ENCODE measurements at places on chromosomes 12 and 14.

GRCh38 chr14:99944241-99944651 lies 121.0 kb upstream of the EVL start:
- no peak for DNase-seq

DNA sequence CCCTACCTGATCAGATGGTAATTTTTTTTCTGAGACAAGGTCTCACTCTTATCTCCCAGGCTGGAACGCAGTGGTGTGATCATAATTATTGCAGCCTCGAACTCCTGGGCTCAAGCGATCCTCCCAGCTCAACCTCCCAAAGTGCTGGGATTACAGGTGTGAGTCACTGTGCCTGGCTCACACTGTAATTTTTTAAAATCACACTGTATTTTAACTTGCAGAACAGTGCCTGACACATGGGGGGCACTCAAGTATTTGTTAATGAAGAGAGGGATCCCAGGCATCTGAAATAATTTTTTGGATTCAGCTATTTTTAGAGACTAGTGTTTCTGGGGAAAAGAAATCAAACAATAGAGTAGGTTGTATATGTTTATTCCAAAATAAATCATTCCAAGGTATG lies 21.7 kb downstream of the LIMA1 start:
- DNase-seq: no peak

GRCh38 chr14:20564501-20564997 lies 3.7 kb upstream of the RNASE9 start:
- DNase-seq: no peak

DNA sequence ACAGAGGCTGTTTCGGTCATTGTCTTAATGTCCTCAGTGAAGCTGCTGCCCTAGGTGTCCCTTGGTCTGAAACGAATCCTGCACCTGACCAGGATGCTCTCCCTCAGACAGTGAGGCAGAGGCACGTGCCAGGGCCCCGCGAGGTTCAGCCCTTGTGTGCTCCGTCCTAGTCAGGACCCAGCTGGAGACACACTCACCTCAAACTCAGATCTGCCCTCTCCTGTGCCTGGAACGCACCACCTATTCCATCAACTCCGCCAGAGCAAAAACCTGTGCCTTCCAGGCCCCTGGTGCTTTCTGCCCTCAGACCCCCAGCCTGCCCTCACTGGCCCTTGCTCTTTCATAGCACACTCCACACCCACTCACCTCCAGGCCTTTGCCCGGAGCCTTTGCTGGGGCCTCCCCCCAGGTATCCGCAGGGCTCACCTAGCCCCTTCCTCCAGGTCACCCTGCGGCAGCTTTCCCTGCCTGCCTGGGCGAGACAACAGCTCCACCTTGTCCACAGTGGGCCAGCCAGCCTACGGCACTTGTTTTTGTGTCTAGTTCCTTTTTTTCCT lies 150.6 kb downstream of the BCL11B start:
- no peak for DNase-seq

GRCh38 chr14:89399594-89400068 lies 17.4 kb downstream of the FOXN3 start:
- no peak for DNase-seq

- no peak for DNase-seq
Observed at GRCh38 chr14:52871606-52872005, 79.2 kb downstream of the FERMT2 start.

GRCh38 chr12:90858252-90858651 lies 96.7 kb downstream of the CCER1 start:
- no peak for DNase-seq

DNA sequence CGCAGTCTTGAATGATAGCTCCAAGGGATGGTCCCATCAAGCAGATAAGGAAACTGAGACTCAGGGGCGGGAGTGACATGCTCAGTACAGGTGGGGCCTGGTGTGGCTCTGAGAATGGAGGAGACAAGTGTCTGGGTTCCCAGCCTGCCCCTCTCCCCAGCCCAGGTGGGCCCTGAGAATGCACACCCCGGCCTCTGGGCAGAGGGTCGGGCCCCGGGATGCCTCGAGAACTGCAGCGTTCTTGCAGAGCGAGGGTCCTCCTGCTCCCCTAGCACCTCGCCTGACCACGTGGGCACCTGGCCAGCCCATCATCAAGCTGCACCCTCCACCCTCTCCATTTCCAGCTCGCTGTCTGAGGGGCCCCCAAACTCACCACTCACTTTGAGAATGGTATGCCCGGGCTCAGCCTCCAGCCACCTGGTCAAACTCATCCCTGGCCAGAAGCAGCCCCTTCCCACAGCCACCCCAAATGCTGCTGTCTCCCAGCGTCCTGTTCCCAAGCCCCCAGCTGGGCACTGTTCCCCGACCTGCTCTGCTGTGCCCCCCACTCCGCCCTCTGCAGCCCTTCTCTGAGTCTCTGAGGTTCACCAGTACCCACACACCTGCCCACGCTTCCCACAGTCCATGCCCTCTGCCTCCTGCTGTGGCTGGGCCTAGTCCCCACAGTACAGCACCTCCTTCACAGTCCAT lies 44.3 kb downstream of the CYP46A1 start:
- DNase-seq: no peak

DNA sequence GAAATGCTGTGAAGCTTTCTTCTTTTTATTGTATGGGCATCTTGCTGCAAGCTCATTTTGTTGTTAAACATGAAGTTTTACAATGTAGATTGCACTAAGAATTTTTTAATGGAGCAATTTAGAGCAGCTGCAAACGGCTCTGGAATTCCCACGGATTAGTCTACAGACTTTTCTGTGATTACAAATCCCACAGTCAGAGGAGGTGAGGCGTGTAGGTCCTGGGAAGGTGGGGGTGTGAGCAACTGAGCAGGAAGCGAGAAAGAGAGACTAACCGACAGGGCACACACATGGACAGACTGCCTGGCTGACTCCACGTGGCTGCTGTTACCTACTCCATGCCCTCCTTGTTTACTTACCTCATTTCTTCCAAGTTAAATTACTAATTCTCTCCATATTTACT lies 348.5 kb downstream of the NPAS3 start:
- no peak for DNase-seq

- no peak for DNase-seq
Observed at GRCh38 chr12:127635838-127636237, 631.1 kb upstream of the TMEM132C start.

GRCh38 chr12:102953221-102953620 lies 4.3 kb upstream of the ASCL1 start:
- DNase-seq: no peak

GRCh38 chr14:22370084-22370847 lies 218.8 kb downstream of the DAD1 start:
- no peak for DNase-seq

DNA sequence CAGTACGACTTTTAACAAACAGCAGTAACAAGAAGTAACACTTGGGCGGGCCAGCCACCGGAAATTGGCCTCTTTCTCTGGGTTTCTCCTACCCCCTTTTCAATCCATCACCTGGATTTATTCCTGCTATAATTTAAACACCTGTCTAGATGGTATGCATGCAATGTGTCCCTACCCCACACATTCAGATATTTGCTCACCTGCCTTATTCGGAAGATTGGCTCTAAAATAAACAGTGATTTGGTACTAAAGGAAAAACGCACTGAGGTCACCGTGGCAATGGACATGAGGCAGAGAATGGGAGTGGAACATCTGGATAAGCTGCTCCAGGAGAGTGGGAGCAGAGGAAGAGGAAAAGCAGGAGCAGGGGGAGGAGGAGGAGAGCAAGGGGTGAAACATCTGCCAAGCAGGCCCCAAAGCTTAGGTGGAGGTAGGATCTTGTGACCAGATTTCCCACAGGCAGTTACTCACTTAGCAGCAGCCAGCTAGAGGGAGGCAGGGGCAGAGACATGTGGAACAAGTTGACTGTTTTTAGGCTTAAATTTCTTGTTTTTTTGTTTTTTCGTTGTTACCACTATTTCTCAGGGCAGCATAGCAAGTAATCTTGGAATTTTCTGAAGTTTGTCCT lies 150.9 kb downstream of the TTLL5 start:
- no peak for DNase-seq

DNA sequence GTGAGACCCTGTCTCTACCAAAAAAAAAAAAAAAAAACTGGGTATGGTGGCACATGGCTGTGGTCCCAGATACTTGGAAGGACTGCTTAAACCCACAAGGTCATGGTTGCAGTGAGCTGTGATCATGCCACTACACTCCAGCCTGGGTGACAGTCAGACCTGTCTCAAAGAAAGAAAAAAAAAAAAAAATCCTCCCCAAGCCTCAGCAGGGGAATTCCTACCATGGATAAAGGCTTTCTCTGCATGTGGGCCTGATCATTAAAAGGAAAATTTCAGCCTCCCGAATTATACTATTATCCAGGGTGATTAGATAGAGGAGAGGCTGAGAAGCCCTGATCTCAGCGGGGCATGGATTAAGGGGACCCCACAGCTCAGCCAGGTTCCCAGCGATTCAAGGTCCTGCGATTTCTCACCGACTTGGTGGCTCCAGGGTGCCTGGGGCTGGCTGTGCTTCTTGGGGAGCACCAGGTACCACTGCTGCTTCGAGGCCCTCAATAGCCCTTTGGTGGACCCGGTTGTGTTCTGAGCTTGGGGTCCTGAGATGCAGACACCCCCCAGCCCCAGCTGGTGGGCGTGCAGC lies 5.6 kb downstream of the SH2B3 start:
- no peak for DNase-seq

DNA sequence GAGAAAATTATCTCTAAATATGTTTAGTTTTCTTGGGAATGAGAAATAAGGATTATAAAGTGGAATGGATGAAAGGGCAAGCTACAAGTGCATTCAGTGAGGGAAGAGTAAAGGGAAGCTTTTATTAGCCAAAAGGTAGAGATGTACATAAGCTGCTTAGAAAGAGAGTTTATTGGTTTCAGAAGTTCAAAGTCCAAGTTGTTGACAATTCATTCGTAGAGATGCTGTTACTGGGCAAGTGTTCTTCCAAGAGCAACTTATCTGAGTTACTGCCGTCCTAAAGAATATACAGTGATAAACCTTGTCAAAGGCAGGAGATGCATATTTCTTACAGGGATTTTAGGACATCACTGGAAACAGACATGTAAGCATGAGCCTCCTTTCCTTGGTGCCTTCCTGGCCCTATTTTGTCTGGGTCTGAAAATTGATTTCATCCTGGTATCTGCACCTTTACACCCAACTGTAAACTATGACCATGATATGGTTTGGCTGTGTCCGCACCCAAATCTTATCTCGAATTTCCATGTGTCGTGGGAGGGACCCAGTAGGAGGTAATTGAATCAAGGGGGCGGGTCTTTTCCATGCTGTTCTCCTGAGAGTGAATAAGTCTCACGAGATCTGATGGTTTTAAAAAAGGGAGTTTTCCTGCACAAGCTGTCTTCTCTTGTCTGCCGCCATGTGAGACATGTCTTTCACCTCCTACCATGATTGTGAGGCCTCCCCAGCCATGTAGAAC lies 46.8 kb downstream of the TRMT5 start:
- no peak for DNase-seq

- no peak for DNase-seq
Observed at GRCh38 chr12:113471619-113472171, at the start of gene LHX5. TSS of gene LHX5 (minus strand) at chr12:113471871. CDS start at chr12:113471498, 373 bp downstream.

DNA sequence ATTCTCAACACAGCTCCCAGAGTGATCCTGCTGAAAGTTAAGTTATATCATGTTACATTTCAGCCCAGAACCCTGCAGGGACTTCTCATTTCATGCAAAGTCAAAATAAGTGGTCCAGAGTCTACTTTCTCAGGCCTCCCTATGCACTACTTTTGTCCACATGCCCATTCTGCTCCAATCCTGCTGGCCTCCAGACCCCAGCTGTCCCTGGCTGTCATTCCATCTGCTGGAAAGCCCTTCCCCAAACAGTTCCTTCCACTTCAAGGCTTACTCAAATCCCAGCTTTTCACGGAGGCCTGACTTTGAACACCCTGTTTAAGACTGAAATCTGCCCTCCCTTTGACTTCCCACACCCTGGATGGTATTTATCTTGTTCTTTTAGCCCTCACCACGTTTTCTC lies 109.8 kb upstream of the DNM1L start:
- DNase-seq: no peak

- no peak for DNase-seq
Observed at GRCh38 chr12:88291498-88292131, 149.5 kb downstream of the TMTC3 start.

GRCh38 chr14:100822013-100822412 lies 3.9 kb upstream of the MEG3 start:
- DNase-seq: no peak

GRCh38 chr14:30875788-30876053 lies 1.4 kb downstream of the COCH start:
- DNase-seq: no peak

DNA sequence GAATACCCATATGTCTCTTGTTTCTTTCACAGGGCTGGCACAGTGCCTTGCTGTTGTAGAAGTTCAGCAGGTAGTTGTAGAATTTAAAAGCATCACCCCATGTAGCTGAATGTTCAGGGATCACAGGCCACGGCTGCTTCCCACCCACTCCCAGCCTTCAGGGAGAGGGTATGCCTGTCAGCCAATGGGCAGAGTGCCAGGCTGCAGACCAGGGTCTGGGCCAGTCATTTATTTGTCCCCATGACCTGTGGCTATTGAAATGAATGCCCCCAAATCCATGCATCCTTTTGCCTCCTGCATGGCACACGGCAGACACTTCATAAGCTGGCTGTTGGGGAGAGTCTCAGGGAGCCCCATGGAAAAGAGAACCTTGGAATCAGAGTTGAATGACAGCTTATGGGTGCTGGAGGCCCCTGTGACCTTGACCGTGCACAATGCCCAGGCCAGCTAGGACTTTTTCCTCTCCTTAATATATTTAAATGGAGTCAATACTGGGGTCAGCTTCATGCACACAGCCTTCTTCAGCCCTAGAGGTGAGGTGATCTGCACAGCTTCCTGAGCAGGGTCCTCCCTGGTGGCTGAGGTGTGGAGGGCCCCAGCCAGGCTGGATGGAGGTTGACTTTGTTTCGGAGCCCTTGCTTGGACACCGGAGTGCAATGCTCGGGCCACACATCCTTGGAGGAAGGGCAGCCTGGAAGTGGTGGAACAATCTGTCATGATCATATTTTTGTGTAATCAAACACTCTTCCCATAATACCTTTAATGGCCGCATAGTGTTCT lies 45.3 kb downstream of the PRMT8 start:
- DNase-seq: no peak

GRCh38 chr12:102232036-102232435 lies 34.4 kb upstream of the PMCH start:
- no peak for DNase-seq

GRCh38 chr14:25484235-25484634 lies 434.3 kb upstream of the STXBP6 start:
- DNase-seq: no peak

DNA sequence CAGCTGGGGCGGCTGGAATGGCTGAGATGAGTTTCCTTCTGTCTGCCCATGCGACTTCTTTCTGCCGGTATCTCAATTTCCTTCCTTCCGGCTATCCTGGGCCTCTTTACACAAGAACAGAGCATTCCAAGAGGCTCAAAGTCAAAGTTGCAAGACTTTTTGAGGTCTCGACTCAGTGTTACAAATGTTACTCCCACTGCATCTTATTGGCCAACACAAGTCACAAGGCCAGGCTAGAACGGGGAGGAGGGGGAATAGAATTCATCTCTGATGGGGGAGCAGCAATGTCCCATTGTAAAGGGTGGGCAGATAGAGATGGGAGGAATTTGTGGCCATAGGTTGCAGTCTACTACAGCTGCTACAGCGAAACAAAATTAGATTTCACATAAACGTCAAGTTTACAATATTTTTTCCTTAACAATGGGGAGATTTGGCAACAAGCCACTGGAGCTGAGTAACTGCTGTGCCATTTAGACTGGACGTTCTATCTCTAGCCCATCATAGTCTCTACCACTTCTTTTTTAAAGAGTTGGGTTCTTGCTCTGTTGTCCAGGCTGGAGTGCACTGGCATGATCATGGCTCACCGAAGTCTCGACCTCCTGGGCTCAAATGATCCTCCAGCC lies 9.5 kb upstream of the NYNRIN start:
- DNase-seq: no peak

All from CD4-positive, CD25-positive, alpha-beta regulatory T cell (primary cell).